ENCODE measurements at places on chromosomes 5 and 9.

DNA sequence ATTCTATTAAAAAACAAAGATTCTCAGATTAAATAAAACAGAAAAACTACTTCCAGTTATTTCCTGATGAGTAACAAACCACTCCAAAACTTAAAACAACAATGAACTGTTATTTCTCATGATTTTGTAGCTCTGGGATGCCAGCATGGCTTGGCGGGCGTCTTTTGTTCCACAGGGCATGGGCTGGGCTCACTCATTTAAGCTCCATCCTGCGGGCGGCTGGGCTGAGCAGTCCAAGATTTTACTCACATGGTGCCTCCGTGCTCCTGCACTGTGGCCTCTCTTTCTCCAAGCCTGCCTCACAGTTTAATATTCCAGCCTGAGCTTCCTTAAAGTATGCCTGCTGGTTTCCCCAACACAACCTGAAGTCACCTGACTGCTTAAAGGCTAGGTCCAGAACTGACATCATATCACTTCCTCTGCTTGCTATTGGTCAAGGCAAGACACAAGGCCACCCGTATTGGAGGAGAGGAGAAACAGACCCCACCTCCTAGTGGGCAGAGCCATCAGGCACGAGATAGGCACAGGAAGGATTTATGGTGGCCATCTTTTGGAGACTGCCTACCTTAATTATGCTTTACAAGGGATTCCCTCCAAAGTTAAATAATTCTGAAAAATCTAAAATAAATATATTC is 41.6 kb upstream of the ZBTB43 start:
- no peak for DNase-seq

- no peak for DNase-seq
Measured at GRCh38 chr9:15430920-15431844, 8.5 kb downstream of the SNAPC3 start.

DNA sequence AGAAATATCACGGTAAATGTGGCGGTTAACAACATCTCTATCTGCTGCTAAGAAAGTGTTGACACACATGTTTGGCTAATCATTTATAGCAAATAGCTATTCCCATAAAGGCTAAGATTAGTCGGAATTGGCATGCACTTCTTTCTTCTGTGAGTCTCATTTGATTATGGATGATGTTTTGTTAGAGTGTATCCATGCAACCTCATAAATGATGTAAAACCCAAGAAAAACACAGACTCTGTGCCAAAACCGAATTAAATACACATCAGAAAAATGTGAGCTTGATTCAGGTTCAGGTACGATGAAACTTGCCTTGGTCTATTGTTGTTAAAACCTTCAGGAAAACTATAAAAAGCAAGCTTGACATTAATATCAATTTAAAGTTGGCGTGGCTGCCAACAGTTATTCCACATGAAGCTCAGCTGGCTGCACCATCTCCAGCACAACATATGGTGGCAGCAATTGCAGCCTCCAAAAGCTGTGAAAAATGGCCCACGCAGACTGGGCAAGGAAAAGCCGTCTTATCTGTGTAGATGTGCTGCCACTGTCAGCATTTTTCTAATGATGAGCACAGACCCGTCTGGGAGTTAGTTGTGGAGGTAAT is 41.1 kb upstream of the ICE1 start:
- DNase-seq: no peak

GRCh38 chr9:97425336-97425972 is 13.6 kb downstream of the TDRD7 start:
- DNase-seq: no peak

- DNase-seq: no peak
Measured at GRCh38 chr5:122772446-122772845, 2.4 kb upstream of the SNX2 start.

DNA sequence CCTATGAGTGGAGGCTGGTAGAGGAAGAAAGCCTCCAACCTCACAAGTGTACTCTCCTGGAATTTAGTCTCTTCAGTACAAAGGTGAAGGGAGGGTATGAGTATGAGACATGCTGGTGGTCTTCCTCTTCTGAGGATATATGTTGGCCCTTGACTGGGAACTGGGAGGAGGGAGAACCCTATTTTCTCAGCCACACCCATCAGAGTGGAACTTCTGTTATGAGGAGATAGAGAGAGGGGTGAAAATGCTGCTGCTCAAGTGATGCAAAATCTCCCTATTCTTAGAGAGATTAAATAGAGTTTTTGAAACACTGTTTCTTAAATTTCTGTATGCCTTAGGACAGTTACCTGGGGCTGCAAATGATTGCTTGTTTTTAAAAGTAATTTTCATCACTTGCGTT is 203.4 kb upstream of the PRR16 start:
- DNase-seq: no peak

- no peak for DNase-seq
Measured at GRCh38 chr5:44546286-44546685, 157.1 kb upstream of the FGF10 start.

DNA sequence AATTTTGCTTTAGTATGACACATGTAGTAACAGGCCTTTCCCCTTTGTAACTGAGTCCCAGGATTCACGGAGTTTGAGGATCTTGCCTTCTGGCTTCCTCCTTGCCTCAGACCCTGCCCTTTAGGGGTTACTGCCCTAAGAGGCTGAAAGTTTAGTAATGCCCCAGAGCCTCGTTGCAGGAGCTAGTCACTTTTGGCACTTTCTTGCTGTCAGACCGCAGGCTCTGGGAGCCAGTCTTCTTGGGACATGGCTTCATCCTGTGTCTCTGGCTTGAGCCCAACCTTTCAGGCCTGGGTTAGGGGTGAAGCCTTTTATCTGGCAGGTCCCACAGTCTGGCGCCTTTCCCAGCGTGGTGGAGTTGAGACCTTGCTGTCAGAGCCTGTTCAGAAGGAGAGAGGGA is 185.6 kb upstream of the DMRT1 start:
- DNase-seq: no peak

- DNase-seq: no peak
Measured at GRCh38 chr5:118722122-118723020, 266.0 kb downstream of the DTWD2 start.

DNA sequence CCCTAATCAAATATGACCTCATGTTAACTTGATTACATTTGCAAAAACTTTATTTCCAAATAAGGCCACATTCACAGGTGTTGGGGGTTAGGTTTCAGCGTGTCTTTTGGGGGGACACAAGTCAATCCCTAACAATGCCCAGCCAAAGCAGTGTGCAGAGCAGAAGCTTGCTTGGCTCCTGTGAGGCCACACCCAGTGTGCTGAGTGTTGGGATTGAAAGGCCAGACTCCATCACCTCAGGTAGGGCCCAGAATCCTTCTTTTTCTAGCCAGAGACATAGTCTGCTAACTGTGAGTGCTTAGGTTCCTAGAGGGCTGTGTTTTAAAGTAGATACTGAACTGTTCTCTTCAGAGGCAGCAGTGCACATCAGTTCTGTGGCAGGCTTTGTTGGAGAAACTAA is 27.9 kb downstream of the KDM4C start:
- no peak for DNase-seq

DNA sequence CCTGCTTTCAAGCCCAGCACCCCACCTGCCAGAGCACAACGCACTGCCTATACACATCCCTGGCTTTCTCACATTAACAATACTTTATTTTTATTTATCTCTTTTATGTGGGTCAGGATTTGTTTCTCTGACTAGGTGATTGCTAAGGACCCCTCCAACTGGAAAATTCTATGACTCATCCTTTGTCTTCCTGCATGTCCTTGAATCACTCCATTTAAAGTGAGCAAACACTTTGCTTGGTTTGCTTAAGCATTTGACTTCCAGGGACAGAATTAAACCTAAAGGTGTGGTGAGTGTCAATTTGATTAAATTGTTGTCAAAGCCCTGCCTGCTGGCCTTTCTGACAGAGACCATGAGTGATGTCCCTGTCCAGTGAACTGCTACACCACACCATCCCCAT is 536.5 kb upstream of the BRINP1 start:
- DNase-seq: no peak

DNA sequence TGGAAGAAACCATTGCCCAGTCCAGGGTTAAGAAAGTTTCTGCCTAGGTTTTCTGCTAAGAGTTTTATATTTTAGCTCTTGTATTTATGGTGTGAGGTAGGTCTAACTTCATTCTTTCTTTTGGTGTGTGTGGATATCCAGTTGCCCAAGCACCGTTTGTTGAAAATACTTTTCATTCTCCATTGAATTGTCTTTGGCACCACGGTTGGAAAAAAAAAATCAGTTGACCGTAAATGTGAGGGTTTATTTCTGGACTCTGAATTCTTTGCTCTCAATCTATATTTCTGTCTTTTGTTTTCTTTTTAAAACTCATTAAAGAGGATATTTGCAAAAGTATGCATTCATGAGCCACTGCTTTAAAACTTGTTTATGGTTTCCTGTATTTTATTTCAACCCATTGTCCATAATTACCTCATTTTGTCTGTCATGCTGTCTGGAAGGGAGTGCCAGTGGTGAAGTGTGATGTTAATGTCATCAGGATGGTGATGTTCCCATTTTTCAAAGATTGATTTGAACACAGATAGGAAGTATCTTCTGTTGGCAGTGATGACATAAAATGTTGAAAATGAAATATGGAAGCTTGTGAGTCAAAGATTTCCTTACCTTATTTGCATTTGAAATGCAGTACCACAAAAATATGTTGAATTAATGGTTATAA is 33.9 kb downstream of the HABP4 start:
- no peak for DNase-seq

GRCh38 chr5:81524015-81524414 is 130.1 kb upstream of the ACOT12 start:
- DNase-seq: no peak

DNA sequence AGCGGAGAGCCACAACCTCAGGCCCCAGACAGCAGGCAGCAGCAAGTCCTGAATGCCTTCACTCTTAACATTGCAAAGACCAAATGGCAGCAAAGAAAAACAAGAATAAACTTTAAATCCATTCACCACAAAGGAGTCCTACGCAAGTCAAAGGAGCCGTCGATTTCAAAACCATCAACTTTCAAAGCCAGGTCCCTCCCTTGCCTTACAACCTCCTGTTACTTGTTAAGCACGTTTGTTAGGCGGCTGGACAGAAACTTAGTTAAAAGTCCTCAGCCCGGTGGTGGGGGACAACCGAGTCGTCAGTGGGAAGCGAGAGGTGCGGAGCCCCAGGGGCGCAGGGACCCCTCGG is 938 bp downstream of the LPAR1 start:
- DNase-seq: no peak

DNA sequence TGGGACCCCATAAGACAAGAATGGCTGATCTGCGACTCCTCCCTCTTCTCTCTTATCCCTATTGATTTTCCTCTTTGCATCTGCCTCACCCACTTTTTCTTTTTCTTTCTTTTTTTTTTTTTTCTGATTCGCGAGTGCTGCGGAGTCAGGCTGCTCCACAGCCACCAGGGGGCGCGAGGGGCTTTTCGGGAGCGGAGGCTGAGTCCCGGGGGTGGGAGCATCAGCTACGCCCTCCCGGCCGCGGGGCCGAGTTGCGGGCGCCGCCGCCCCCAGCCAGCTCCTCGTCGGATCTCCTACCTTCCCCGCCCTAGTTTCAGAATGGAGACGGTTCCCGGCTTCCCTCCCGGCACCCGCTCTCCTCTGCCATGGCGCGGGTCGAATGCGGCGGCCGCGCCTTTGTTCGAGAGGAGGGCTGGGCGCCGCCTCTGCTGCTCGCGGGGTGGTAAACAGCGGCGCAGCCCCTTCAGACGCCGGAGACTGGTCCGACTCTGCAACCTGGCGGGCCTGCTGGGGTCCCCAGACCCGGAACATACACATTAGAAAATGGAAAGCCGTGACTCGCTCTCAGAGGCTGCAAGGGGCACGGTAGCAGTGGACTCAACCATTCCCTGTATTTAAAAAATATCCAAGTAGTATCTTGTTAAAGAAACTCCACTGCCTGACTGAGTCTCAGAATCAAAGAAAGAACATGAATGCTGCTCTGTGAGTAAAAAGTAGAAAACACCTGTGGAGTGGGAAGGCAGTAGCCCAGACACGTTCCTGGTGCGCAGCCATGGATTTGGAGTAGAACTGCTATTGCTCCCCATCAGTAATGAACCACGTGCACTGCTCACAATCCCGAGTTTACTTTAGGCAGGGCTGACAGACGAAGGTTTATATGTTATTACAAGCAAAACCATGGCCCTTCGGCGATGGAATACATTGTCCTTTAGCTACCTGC is 55.7 kb downstream of the DPYSL3 start:
- DNase-seq: peak; percentile 81

GRCh38 chr5:6737043-6737941 is 24.1 kb downstream of the TENT4A start:
- DNase-seq: peak; percentile 28

DNA sequence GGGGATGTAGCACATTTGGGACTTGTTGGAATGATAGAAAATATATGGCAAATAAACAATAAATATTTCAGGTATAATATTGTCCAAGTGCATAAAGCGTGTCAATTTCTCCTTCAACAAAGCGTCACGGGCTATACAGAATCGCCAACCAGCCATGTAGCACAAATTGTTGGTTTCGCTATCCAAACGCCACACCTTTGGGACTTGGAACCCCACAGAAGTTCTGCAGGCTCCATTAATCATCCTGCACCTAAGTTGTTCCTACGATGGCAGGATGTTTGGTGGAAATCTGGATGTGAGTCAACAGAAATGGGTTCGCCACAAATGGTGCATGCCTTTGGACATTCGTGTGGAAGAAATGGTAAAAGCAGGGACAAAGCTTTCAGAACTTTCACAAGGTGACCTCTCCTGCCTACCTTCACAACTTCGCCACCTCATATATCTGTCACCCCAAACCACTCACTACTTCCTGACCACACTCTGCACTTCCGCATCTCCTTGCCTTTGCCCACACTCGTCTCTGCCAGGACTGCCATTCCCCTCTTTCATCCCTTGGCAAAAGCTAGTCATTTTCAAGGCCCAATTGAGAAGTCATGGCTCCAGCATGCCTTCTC is 95.7 kb downstream of the LHFPL2 start:
- DNase-seq: no peak

- no peak for DNase-seq
Measured at GRCh38 chr9:87309236-87309635, 188.4 kb upstream of the DAPK1 start.

- peak; percentile 1 for DNase-seq
Measured at GRCh38 chr5:129904667-129905472, 605 bp downstream of the CHSY3 start.

DNA sequence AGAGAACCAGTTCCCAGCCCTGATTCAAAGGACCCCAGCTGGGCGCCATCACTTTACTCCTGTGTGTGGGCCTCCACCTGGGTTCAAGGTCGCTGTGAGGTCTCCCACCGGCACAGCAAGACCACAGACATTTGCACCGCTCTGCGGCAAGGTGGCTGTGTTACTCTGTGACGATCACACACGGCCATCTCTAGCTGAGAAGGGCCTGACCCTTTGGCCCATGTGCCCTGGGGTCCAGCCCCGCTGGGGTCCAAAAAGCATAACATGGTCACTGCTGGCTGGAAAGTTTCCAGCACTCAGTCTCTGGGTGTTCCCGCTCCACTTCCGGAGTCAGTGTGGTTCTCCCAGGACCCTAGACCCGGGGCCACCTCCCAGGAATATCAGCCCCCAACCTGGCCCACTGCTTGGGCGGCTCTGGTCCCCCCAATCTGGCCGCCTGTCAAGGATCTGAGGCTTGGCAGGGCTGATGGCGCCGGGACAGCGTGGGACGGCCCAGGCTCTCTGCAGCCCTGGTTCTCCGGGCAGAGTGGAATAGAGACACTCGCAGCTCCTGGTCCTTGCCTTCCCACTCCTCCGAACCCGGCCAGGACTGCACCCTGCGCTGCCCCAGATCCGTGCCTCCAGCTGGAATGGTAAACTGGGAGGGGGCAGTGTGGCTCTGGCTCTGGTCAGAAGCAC is 3.9 kb upstream of the LMX1B start:
- DNase-seq: no peak

- no peak for DNase-seq
Measured at GRCh38 chr5:140125637-140126036, at the start of gene IGIP. IGIP (plus strand) TSS chr5:140125937; CDS start chr5:140128477, 2,540 bp downstream.

Data from activated T-cell treated with anti-CD3 and anti-CD28 coated beads, Interleukin-2, amount 50 U/mL, for 72 hours (primary cell).